ENCODE measurements at places on chromosomes 7 and 10. TPM values are rescaled to one million over a fixed set of nuclear protein-coding genes. Genes with fewer than 3 reads are reported as not detected.

- H3K36me3 ChIP-seq, result peaks cover 5% of the 10 kb centered on the region
- DNase-seq, result no peak
- H3K27me3 ChIP-seq, result no peaks in the 10 kb centered on the region
- peaks cover 82% of the 10 kb centered on the region for H3K4me1 ChIP-seq
- H3K4me3 ChIP-seq, result peak overlapping the region; percentile 94
- peak overlapping the region; percentile 98 for H3K27ac ChIP-seq
Observed at GRCh38 chr10:71746344-71747037, 26.8 kb downstream of the VSIR start.

DNA sequence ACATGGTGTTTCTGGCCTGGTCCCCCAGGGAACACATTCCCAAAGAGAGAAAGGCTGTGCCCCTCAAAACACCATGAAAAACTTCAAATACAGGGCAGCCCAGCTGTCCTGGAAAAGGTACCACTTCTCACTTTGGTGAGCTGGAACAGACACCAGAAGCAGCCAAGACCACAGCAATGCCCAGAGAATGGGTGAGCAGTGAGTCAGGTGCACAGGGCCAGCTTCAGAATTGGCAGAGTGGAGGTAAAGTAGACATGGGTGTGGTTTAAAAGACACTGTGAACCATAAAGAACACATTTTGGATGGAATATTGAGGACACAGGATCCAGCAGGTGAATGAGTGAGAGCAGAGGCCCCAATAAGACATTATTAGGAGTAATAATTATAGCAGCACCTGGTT, 51.3 kb downstream of the FAM13C start:
- no peak overlapping the region for H3K27ac ChIP-seq
- no peaks in the 10 kb centered on the region for H3K36me3 ChIP-seq
- DNase-seq, result no peak
- no peak overlapping the region for H3K4me3 ChIP-seq
- no peaks in the 10 kb centered on the region for H3K27me3 ChIP-seq

- no peak overlapping the region for H3K27ac ChIP-seq
- no peaks in the 10 kb centered on the region for H3K36me3 ChIP-seq
- peaks cover 39% of the 10 kb centered on the region for H3K27me3 ChIP-seq
- H3K4me3 ChIP-seq, result no peak overlapping the region
- no peak for DNase-seq
- H3K4me1 ChIP-seq, result peaks cover 5% of the 10 kb centered on the region
Observed at GRCh38 chr7:3892686-3893085, 591.6 kb downstream of the SDK1 start.

DNA sequence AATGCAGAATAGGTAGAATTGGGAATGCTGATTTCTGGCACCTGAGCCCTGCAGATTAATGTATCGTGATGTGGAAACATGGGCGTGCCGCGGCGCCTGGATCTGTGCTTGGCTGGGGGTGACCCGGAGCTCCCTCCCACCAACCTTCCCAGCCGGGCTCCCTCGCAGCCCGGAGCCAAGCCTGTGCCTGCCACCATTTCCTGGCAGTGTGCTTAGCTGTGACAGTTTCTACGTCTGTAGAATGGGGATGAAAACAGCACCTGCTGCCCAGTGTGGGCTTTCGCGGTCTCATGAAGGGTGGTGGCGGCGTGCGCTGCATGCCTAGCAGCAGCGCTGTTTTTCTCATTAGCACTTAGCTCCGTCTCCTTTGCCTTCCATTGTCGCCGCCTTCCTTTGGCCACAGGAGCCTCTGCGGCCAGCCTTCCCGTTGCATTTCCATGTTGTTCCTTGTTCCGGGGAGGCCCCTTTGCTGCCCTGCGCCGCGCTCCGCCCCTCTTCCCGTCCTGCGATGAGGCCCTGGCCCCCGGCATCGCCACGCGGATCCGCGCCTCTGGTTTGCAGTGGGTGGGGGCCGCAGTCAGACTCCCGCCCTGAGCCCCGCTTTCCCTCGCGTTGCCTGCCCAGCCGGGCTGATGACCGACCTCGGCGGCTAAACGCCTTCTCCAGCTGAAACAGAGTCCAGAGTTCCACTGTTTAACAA, 84.2 kb downstream of the CUL1 start:
- no peak overlapping the region for H3K4me3 ChIP-seq
- H3K4me1 ChIP-seq, result peaks cover 10% of the 10 kb centered on the region
- peaks cover 11% of the 10 kb centered on the region for H3K36me3 ChIP-seq
- H3K27me3 ChIP-seq, result no peaks in the 10 kb centered on the region
- no peak overlapping the region for H3K27ac ChIP-seq

- DNase-seq, result no peak
- H3K27ac ChIP-seq, result no peak overlapping the region
- H3K27me3 ChIP-seq, result peaks cover 7% of the 10 kb centered on the region
- no peak overlapping the region for H3K4me3 ChIP-seq
- H3K4me1 ChIP-seq, result peaks cover 4% of the 10 kb centered on the region
Observed at GRCh38 chr10:23413629-23414089, 25.2 kb upstream of the OTUD1 start.

GRCh38 chr7:69966766-69967591, 368.7 kb downstream of the AUTS2 start:
- peaks cover 10% of the 10 kb centered on the region for H3K27me3 ChIP-seq
- H3K4me1 ChIP-seq, result no peaks in the 10 kb centered on the region
- no peak overlapping the region for H3K4me3 ChIP-seq

DNA sequence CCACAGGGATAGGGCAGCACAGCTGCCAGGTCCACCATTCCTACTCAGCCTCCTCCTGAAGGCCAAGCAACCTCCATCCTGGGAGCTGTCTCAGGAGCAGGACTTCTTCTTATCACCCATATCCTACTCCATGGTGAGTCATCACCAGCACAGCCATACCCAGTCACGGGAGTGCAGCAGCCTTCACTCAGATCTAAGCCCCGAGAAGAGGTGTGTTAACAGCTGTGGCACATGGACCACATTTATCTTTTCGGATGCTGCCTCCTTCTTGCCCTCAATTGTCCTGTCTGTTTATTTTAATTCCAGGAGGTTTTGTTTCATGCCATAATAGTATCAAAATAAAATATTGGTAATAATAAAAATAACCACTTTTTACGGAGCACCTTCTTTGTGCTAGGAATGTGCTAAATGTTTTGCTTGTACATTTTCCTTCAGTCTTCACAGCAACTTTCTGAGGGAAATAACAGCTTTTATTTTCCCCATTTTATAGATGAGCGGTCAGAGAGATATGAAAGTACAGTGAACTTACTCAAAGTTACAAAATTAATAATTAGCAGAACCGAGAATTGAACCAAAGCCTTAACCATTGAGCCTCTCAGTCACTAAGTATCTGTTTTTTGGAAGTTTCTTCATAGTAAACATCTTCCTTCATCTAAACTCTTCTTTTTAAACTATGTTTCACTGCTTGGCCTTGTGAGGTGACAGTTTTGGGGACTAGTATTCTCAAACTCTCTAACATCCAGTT, 2.5 kb upstream of the KEL start:
- peaks cover 75% of the 10 kb centered on the region for H3K27me3 ChIP-seq
- no peaks in the 10 kb centered on the region for H3K4me1 ChIP-seq
- H3K27ac ChIP-seq, result no peak overlapping the region
- no peak overlapping the region for H3K4me3 ChIP-seq
- H3K36me3 ChIP-seq, result peaks cover 9% of the 10 kb centered on the region

- H3K4me1 ChIP-seq, result peaks cover 7% of the 10 kb centered on the region
- peaks cover 36% of the 10 kb centered on the region for H3K27me3 ChIP-seq
- peaks cover 2% of the 10 kb centered on the region for H3K36me3 ChIP-seq
Observed at GRCh38 chr7:124029396-124030188, 3.3 kb downstream of the TMEM229A start.

GRCh38 chr7:123784263-123784662, 35.5 kb upstream of the WASL start:
- H3K4me3 ChIP-seq, result no peak overlapping the region
- no peak for DNase-seq
- peaks cover 14% of the 10 kb centered on the region for H3K27me3 ChIP-seq
- no peaks in the 10 kb centered on the region for H3K36me3 ChIP-seq
- H3K4me1 ChIP-seq, result no peaks in the 10 kb centered on the region
- H3K27ac ChIP-seq, result no peak overlapping the region

- H3K4me3 ChIP-seq, result peak overlapping the region; percentile 94
- H3K36me3 ChIP-seq, result peaks cover 7% of the 10 kb centered on the region
- H3K4me1 ChIP-seq, result peaks cover 26% of the 10 kb centered on the region
- no peak for DNase-seq
- no peaks in the 10 kb centered on the region for H3K27me3 ChIP-seq
- H3K27ac ChIP-seq, result peak overlapping the region; percentile 65
Observed at GRCh38 chr10:101000915-101001658, 1.5 kb downstream of the LZTS2 start.

GRCh38 chr10:93073539-93074146, at the start of gene CYP26A1:
CYP26A1 (plus strand) TSS chr10:93073893; CDS start chr10:93073935, 42 bp downstream.
- H3K4me1 ChIP-seq, result peaks cover 25% of the 10 kb centered on the region
- H3K36me3 ChIP-seq, result peaks cover 5% of the 10 kb centered on the region
- H3K4me3 ChIP-seq, result peak within 1 kb of the TSS; percentile 84
- no peak for DNase-seq
- peaks cover 77% of the 10 kb centered on the region for H3K27me3 ChIP-seq

- DNase-seq, result no peak
- H3K36me3 ChIP-seq, result peaks cover 11% of the 10 kb centered on the region
- H3K4me1 ChIP-seq, result peaks cover 28% of the 10 kb centered on the region
- H3K27ac ChIP-seq, result no peak overlapping the region
- H3K27me3 ChIP-seq, result no peaks in the 10 kb centered on the region
Observed at GRCh38 chr10:28214219-28214618, 88.6 kb downstream of the MPP7 start.

DNA sequence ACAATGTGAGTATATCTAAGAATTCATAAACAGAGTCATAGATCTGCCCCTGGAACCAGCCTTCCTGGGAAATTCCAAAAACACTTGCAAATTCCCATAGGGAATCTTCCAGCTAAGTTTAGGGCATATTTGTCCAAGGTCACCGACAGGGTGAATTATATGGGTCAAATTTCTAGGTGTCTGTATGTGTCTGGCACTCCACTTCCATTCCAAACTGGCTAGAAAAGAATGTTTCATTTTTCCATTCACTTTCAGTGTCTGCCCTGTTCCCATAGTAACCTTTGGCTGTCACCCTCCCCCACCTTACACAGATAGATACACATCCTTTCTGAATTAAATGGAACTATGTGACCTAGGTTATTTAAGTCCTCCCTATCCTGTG, 230.9 kb downstream of the CREB5 start:
- no peaks in the 10 kb centered on the region for H3K4me1 ChIP-seq
- no peak overlapping the region for H3K27ac ChIP-seq
- no peak overlapping the region for H3K4me3 ChIP-seq
- H3K36me3 ChIP-seq, result no peaks in the 10 kb centered on the region
- no peak for DNase-seq

GRCh38 chr7:142321391-142321790, 63.5 kb upstream of the PRSS58 start:
- DNase-seq, result no peak
- H3K36me3 ChIP-seq, result peaks cover 3% of the 10 kb centered on the region

- no peak for DNase-seq
- H3K27me3 ChIP-seq, result peaks cover 14% of the 10 kb centered on the region
- peak overlapping the region; percentile 84 for H3K4me3 ChIP-seq
- H3K27ac ChIP-seq, result no peak overlapping the region
Observed at GRCh38 chr10:124419635-124420034, 912 bp upstream of the OAT start.

GRCh38 chr10:47359101-47359500, 10.9 kb downstream of the RBP3 start:
- peaks cover 3% of the 10 kb centered on the region for H3K27me3 ChIP-seq
- H3K4me1 ChIP-seq, result no peaks in the 10 kb centered on the region

DNA sequence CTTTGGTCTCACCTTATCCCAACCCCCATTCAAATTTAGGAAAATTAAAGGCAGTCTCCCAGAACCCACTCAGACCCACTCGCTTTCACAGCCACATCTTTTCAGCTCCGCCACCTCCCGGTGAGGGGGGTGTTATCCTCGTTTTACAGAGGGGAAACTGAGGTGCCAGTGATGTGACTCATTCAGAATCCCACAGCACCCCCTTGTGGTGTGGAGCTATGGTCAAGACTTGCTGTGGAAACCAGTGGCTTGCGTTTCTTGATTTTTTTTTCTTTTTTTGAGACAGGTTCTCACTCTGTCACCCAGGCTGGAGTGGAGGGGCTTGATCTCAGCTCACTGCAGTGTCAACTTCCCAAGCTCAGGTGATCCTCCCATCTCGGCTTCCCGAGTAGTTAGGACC, 27.6 kb downstream of the SLC35G1 start:
- no peak overlapping the region for H3K27ac ChIP-seq
- no peaks in the 10 kb centered on the region for H3K27me3 ChIP-seq
- no peak overlapping the region for H3K4me3 ChIP-seq
- DNase-seq, result peak; percentile 13

- H3K36me3 ChIP-seq, result peaks cover 3% of the 10 kb centered on the region
- H3K27me3 ChIP-seq, result no peaks in the 10 kb centered on the region
- H3K4me1 ChIP-seq, result peaks cover 12% of the 10 kb centered on the region
Observed at GRCh38 chr7:152402384-152403250, 33.2 kb downstream of the KMT2C start.

- H3K36me3 ChIP-seq, result peaks cover 3% of the 10 kb centered on the region
- H3K4me3 ChIP-seq, result no peak overlapping the region
- H3K27ac ChIP-seq, result no peak overlapping the region
- peaks cover 9% of the 10 kb centered on the region for H3K4me1 ChIP-seq
- H3K27me3 ChIP-seq, result peaks cover 65% of the 10 kb centered on the region
- DNase-seq, result no peak
Observed at GRCh38 chr10:95287281-95287680, 3.5 kb downstream of the PDLIM1 start.

DNA sequence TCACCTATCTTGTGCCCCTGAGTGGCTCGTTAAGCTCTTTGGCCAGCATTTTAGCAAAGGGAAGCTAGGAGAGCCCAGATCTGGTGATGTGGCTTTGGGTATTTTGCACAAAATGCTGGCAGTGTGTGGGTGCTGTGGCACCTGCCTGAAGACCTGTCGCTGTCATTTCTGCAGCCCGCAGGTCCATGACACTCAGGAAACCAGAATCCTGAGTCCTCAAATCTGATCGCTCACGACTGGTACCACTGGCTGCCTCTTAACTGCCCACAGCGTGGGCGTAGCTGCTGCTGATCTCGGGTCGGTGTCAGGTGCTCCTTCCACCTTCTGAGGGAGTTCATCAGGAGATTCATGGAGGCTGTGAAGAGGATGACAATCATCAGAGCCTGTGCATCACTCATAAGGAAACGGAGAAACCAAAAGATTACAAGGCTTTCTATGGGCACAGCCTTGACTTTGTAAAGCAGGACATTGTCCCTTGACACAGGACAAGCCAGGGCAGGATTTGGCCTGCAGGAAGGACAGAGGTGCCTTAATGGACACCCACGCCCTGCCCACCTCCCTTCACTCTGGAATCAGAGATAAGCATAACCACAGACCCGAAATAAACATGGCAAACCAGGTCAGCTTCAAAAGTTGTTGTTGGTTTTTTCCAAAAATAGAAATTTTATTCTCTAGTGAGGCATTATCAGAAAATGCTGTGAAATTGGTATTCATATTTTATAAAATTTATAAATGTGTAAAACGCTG, 71.0 kb upstream of the STK17A start:
- H3K36me3 ChIP-seq, result peaks cover 8% of the 10 kb centered on the region
- peaks cover 9% of the 10 kb centered on the region for H3K4me1 ChIP-seq
- H3K27me3 ChIP-seq, result peaks cover 80% of the 10 kb centered on the region

DNA sequence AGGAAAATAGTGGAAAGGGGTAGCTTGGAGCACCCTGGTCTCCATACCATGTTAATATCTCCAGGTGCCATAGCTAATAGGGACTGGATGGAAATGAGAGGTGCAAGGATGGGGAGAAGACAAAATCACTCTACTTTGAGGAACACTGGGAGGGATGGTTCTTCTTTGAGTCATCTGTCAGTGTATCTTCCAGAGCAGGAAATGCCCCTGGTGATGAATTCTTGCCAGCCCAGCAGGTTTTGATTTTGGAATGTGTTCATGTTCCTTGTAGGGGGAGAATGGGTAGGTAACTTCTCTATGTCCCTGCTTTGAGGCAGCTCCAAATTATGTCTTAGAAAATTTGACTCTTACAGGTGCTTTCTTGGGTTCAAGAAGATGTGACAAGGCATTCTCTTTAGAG, 177.0 kb upstream of the GLI3 start:
- H3K27ac ChIP-seq, result no peak overlapping the region
- H3K27me3 ChIP-seq, result no peaks in the 10 kb centered on the region
- H3K4me3 ChIP-seq, result no peak overlapping the region

CTNNA3 gene
- total RNA-seq, result not detected

OPN4 gene
- not detected for total RNA-seq

AGBL3 gene
- total RNA-seq, result 2.1 TPM

SLC18A3 gene
- not detected for total RNA-seq

All from T-helper 17 cell (primary cell).